Ascending aorta (tissue), 2 donors: ENCODE measurements at places on chromosomes 7 and 10.

DNA sequence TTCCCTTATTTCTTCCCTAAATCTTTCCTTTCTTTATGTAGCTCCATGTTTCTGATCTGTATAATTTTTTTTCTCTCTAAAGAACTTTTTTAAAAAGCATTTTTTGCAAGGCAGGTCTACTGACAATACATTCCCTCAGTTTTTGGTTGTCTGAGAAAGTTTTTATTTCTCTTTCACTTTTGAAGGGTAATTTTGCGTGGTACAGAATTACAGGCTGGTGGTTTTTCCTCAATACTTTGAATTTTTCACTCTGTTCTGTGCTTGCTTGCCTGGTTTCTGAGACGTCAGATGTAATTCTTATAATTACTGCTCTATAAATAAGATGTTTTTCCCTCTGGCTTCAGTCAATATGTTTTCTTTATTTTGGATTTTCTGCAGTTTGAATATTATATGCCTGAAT is 205.4 kb upstream of the VSTM2A start:
- H3K27ac ChIP-seq = no peak overlapping the region
- H3K36me3 ChIP-seq = no peaks in the 10 kb centered on the region
- no peak overlapping the region for H3K4me3 ChIP-seq
- DNase-seq = no peak
- H3K27me3 ChIP-seq = no peaks in the 10 kb centered on the region
- H3K4me1 ChIP-seq = no peaks in the 10 kb centered on the region

- no peak overlapping the region for H3K4me3 ChIP-seq
- peak; percentile 25 for DNase-seq
- no peaks in the 10 kb centered on the region for H3K27me3 ChIP-seq
- no peaks in the 10 kb centered on the region for H3K4me1 ChIP-seq
- no peak overlapping the region for H3K27ac ChIP-seq
Observed at GRCh38 chr7:128217967-128218652, 23.0 kb upstream of the LEP start.

- peaks cover 9% of the 10 kb centered on the region for H3K4me1 ChIP-seq
- H3K27ac ChIP-seq = peak overlapping the region; percentile 80
Observed at GRCh38 chr7:22821702-22822485, 755 bp downstream of the TOMM7 start.

GRCh38 chr10:103917302-103918052 is 507 bp downstream of the STN1 start:
- no peaks in the 10 kb centered on the region for H3K27me3 ChIP-seq
- DNase-seq = peak; percentile 73
- H3K4me3 ChIP-seq = peak overlapping the region; percentile 91
- peaks cover 16% of the 10 kb centered on the region for H3K4me1 ChIP-seq
- H3K36me3 ChIP-seq = no peaks in the 10 kb centered on the region

GRCh38 chr7:41999736-42000283 is 237.2 kb downstream of the GLI3 start:
- H3K27ac ChIP-seq = no peak overlapping the region
- no peaks in the 10 kb centered on the region for H3K27me3 ChIP-seq
- DNase-seq = no peak
- H3K4me3 ChIP-seq = no peak overlapping the region
- peaks cover 3% of the 10 kb centered on the region for H3K4me1 ChIP-seq
- no peaks in the 10 kb centered on the region for H3K36me3 ChIP-seq

- H3K4me3 ChIP-seq = peak within 1 kb of the TSS; percentile 87
- H3K36me3 ChIP-seq = no peaks in the 10 kb centered on the region
- no peak for DNase-seq
- H3K4me1 ChIP-seq = no peaks in the 10 kb centered on the region
- H3K27ac ChIP-seq = peak within 1 kb of the TSS; percentile 57
Observed at GRCh38 chr10:11742009-11742778, at the start of gene ECHDC3. Gene ECHDC3 (plus strand): TSS chr10:11742382. CDS start chr10:11742577, 195 bp downstream.

DNA sequence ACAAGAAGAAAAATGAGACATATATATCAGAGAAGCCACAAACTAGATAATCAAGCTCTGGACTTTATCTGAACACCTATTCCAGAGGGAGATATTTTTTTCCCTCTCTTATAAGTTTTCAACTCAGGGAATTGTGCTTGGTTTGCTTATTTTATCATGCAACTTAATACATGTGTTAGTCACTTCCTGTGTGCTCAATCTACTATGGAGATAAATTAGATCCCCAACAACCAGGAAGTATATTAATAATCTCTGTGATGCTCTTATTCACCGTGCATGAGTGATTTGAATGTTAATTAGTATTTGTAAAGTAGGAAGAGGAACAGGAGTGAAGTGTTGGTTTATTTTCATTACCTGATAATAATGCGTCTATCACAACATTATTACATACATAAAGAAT is 38.8 kb upstream of the ZNF365 start:
- H3K36me3 ChIP-seq = no peaks in the 10 kb centered on the region
- H3K4me3 ChIP-seq = no peak overlapping the region
- DNase-seq = no peak
- H3K27me3 ChIP-seq = no peaks in the 10 kb centered on the region
- no peaks in the 10 kb centered on the region for H3K4me1 ChIP-seq
- no peak overlapping the region for H3K27ac ChIP-seq

DNA sequence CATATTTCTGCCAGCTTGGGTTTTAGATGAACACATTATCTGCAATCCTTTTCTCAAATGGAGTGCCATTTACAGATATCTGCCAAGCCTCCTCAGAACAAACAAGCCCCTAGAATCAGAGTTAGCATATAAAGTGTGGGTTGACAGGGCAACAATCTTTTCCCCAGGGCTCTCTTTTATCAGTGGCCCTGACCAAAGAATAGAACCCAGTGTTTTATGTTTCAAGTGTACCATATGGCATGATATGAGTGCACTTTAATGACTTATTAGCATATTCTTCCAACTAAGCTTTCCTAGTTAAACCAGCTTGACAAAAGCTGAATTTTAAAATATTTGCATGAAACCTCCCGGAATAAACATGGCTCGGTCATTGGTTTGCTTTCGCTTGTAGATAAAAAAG is 57.3 kb downstream of the EVX1 start:
- DNase-seq = no peak
- no peaks in the 10 kb centered on the region for H3K36me3 ChIP-seq
- no peaks in the 10 kb centered on the region for H3K4me1 ChIP-seq
- no peak overlapping the region for H3K4me3 ChIP-seq
- no peak overlapping the region for H3K27ac ChIP-seq

- no peaks in the 10 kb centered on the region for H3K27me3 ChIP-seq
- no peaks in the 10 kb centered on the region for H3K36me3 ChIP-seq
- H3K4me1 ChIP-seq = peaks cover 2% of the 10 kb centered on the region
- H3K4me3 ChIP-seq = no peak overlapping the region
Observed at GRCh38 chr10:75239096-75239790, 3.5 kb upstream of the COMTD1 start.

DNA sequence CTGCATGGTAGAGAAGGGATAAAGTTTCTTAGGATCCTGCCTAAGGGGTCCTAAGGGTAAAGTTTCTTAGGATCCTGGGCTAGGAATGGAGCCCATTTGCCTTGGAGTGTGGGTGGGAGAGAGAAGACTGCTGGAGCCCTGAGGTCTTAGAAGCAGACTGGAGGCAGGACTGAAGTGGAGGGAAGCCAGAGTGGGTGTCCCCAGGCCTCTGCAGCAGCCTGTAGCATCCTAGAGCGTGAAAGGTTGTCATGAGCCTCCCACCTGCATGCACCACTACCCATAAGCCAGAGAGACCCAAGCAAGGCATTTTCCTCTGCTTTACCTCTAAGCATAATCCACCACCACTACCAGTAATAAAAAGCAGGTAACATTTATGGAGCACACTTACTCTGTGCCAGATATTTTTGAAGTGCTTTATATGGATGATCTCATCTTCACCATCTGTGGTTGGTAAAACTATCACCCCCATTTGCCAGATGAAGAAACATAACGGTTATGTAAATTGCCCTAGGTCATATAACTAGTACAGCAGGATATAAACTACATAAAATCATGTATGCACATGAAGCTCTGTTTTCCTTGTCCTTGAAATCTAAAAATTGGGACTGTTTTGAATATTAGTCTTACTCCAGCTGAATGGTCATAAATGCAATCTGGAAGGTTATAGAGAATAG is 103.5 kb upstream of the CCDC6 start:
- H3K4me1 ChIP-seq = no peaks in the 10 kb centered on the region
- no peaks in the 10 kb centered on the region for H3K27me3 ChIP-seq
- H3K36me3 ChIP-seq = no peaks in the 10 kb centered on the region

- H3K27me3 ChIP-seq = no peaks in the 10 kb centered on the region
- no peaks in the 10 kb centered on the region for H3K4me1 ChIP-seq
- no peak for DNase-seq
- H3K27ac ChIP-seq = no peak overlapping the region
Observed at GRCh38 chr7:132004529-132004928, 448.1 kb upstream of the PODXL start.

- no peak for DNase-seq
- H3K36me3 ChIP-seq = no peaks in the 10 kb centered on the region
- peak overlapping the region; percentile 1 for H3K27ac ChIP-seq
Observed at GRCh38 chr10:80411267-80411668, 2.9 kb downstream of the PRXL2A start.

- DNase-seq = no peak
- no peaks in the 10 kb centered on the region for H3K36me3 ChIP-seq
- H3K4me1 ChIP-seq = no peaks in the 10 kb centered on the region
- no peaks in the 10 kb centered on the region for H3K27me3 ChIP-seq
Observed at GRCh38 chr7:16774294-16774693, 20.7 kb downstream of the TSPAN13 start.

DNA sequence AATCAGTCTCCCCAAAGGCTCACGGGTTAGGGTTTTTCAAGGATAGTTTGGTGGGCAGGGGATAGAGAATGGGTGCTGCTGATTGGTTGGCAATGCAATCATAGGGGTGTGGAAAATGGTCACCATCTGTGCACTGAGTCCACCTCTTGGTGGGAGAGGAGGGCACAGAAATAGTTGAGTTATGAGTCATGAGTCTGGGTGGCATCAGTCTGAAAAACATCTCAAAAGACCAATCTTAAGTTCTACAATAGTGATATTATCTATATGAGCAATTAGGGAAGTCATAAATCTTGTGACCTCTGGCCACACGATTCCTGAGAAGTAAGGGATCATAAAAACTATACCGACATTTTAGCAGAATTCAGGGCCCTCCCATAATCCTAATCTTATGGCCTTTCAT is 62.7 kb downstream of the LGI1 start:
- H3K27ac ChIP-seq = no peak overlapping the region
- no peak overlapping the region for H3K4me3 ChIP-seq
- no peaks in the 10 kb centered on the region for H3K4me1 ChIP-seq
- no peak for DNase-seq

DNA sequence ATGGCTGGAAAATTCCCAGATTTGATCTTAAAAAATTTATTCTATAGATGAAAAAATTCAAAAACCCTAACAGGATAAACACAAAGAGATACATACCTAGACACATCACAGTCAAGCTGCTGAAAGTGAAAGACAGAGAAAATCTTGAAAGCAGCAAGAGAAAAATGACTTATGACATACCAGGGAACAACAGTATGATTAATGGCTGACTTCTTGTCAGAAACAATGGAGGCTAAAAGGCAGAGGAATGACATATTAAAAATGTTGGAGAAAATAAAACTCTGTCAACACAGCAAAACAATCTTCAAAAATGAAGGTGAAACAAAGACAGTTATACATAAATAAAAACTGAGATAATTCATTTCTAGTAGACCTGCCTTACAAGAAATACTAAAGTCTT is 442.7 kb downstream of the IPMK start:
- H3K27ac ChIP-seq = no peak overlapping the region
- no peaks in the 10 kb centered on the region for H3K36me3 ChIP-seq
- DNase-seq = no peak
